Mesothelial cell of epicardium (in vitro differentiated cells): ENCODE measurements at places on chromosomes 6 and 20.

- peaks cover 9% of the 10 kb centered on the region for H3K27me3 ChIP-seq
Measured at GRCh38 chr6:29947077-29947980, 5.0 kb downstream of the HLA-A start.

GRCh38 chr20:50285376-50286173, 94.9 kb downstream of the CEBPB start:
- H3K4me1 ChIP-seq, result peaks cover 25% of the 10 kb centered on the region
- H3K36me3 ChIP-seq, result no peaks in the 10 kb centered on the region

- no peak overlapping the region for H3K4me3 ChIP-seq
- no peaks in the 10 kb centered on the region for H3K36me3 ChIP-seq
- no peak for DNase-seq
- H3K4me1 ChIP-seq, result peaks cover 2% of the 10 kb centered on the region
Measured at GRCh38 chr20:39553120-39553519, 591.0 kb downstream of the DHX35 start.

DNA sequence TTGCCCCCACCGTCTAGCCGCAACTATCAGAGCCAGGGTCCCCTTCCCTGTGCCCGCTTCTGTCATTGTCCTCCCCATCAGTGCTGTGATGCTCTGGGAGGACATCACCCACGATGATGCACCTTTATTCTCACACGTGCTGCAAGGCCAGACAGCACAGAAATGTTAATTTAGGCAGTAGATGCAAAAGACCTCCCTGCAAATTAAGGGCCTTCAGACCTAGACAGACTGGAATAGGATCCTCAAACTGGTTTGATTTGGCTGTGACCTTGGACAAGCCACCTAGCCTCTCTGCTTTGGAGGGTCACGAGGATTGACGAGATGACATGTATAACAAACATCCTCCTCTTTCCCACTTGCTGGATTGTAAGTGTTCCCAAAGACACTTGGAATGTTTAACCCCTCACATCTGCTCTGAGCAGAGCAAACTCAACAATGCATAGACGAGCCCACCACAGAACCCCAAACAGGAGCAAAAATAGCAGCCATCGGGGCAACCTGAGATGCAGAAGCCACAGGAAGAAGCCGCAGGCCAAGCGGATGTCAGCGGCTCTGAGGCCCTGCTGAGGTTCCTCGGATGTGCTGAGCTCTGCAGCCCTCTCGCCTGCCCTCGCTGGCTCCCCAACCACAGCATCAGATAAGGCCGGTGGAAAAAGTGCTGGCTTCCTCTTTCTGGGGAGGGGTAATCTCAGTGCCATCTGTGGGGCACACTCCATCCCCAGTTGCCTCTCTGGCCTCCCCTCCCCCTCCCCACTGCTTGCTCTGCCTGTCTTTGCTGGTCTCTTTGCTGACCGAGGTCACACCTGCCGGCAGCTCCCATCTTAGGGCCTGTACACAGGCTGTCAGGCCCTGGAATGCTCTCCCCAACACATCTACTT, 35.3 kb downstream of the TOX2 start:
- no peaks in the 10 kb centered on the region for H3K36me3 ChIP-seq
- no peak overlapping the region for H3K4me3 ChIP-seq
- no peak overlapping the region for H3K27ac ChIP-seq
- H3K27me3 ChIP-seq, result no peaks in the 10 kb centered on the region
- DNase-seq, result no peak

- no peak overlapping the region for H3K4me3 ChIP-seq
- peak; percentile 69 for DNase-seq
- H3K36me3 ChIP-seq, result no peaks in the 10 kb centered on the region
- peak overlapping the region; percentile 96 for H3K27ac ChIP-seq
Measured at GRCh38 chr6:17865243-17865642, 122.2 kb downstream of the KIF13A start.
